Stimulated activated CD4-positive, alpha-beta T cell treated with anti-CD3 and anti-CD28 coated beads, Interleukin-1b, Interleukin-23, amount 100 ng/mL, for 4 hours (primary cell): ENCODE measurements at places on chromosomes 6 and 20.

GRCh38 chr6:82686719-82687118 is 323.1 kb downstream of the TPBG start:
- no peak for DNase-seq

DNA sequence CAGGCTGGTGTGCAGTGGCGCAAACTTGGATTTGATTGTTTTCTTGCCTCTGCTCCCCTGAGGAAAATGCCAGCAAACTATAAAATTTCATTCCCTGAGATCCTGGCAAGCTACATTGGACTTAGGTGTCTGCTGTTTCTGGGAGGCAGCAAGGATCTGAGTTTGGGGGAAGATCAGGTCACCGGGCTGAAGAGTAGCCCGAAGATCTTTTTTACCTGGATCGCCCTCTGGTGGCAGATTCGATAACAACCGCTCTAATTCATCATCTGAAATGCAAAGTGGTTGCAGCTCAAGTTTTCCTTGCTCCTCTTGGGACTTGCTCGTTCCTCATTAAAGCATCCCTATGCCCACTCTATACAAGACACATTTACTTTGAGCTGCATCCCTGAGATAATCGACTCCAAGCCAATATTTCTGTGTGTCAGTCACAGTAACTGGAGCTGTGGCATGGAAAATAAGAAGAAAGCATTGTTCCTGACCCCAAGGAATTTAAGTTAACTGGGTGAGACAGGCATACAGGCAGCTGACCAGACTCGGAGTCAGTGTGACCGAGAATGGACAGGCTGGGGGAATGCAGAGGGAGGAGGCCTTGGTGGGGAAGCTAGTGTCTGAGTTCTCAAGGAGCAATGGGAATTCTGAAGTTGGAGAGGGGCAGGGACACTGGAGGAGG is 131.8 kb upstream of the PROKR2 start:
- DNase-seq, result peak; percentile 34

DNA sequence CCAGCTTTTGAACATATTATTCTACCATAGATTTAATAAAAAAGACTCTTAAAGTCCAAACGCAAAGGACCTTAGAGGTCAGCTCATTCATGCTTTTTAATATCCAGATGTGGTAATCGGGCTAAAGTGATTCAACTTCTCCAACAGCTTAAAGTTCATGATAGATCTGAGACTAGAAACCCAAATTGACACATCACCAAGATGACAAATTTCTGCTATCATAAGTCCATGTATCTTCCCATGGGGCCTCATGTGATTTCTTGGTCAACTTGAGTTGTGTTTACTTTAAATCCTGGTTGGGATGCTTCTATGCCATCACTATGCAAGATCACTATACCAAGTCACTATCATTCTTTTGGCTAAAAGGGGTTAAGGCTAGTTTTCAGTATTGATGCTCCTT is 56.0 kb downstream of the SLC24A3 start:
- no peak for DNase-seq

- DNase-seq, result no peak
Measured at GRCh38 chr6:138229663-138230179, 11.4 kb upstream of the PBOV1 start.

- no peak for DNase-seq
Measured at GRCh38 chr20:16283307-16283706, 289.9 kb downstream of the KIF16B start.

GRCh38 chr6:120431841-120432240 is 902.4 kb downstream of the TBC1D32 start:
- no peak for DNase-seq

- no peak for DNase-seq
Measured at GRCh38 chr6:158439255-158439654, 120.6 kb upstream of the TMEM181 start.

DNA sequence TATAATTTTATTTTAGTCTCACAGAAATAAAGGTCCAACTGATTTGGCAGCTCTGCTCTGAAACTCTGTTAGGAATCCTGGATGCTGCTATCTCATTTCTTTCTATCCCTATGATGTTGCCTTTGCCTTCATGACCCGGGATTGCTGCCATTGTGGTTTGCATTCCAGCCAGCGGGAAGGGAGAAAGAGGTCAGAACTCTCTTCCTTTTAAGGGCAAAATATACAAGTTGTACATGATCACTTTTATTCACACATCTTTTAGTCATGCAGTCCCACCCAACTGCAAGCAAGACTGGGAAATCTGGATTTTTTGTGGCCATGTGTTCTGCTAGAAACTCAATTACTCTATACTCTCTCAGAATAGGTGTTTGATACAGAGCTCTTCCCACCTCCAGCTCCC is 263.1 kb upstream of the ZFP64 start:
- DNase-seq, result no peak

GRCh38 chr6:63615590-63615989 is 20.0 kb upstream of the PHF3 start:
- DNase-seq, result no peak

GRCh38 chr6:169915769-169916550 is 164.5 kb downstream of the ERMARD start:
- no peak for DNase-seq

GRCh38 chr6:153058291-153058690 is 55.8 kb upstream of the MTRF1L start:
- DNase-seq, result no peak

DNA sequence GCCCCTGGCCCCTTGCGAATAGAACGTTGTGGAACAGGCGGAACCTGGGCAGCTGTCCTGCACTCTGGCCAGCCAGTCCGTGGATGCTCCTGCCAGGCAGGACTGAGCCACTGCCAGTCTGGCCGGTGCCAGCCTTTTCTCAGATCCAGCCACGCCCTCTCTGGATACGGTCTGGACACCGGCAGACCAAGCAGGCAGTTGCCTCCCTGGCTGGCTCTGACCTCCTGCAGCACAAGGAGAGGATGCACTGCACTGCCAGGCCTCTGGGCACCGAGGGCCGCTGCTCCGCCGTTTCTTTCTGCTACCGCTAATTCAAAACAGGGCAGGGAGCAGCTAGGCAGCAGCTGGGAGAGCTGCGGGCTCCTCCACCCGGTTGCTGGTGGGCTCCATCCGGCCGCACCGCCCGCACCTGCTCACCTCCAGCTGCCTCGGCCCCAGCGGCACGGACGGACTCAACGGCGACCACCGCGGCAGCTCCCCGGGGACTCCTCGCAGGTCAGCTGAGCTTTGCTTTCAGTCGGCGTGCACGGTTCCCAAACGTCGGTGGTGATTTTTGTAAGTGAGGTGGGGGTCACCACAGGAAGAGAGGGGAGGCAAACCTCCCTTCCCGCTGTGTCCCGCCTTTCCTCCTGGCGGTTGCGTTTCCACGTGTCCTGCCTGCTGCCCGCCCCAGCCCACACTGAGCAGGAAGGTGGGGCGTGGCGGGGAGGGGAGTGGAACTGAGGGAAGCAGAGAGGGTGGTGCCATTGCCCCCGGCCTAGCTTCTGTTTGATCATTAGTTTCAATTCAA is 30.3 kb upstream of the AFDN start:
- DNase-seq, result no peak

DNA sequence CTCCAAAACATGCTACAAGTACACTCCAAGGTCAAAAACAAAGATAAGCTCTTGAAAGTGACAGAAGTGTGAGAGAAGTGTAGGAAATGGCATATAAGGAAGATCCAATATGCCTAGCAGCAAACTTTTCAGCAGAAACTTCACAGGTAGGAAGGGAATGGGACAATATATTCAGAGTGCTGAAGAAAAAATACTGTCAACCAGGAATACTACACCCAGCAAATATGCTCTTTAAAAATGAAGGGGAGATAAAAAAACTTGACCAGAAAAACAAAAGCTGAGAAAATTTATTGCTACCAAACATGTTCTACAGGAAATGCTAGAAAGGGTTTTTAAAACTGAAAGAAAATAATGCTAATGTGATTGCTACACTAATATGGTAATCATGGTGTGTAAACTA is 46.2 kb downstream of the THBS2 start:
- no peak for DNase-seq

- peak; percentile 7 for DNase-seq
Measured at GRCh38 chr6:1770968-1771723, 161.4 kb downstream of the FOXC1 start.

- DNase-seq, result no peak
Measured at GRCh38 chr20:34705397-34706301, 1.5 kb downstream of the TP53INP2 start.

GRCh38 chr20:32807706-32808105 is 12.0 kb upstream of the MAPRE1 start:
- DNase-seq, result no peak

- DNase-seq, result no peak
Measured at GRCh38 chr6:164911873-164912580, 397.4 kb downstream of the C6orf118 start.

DNA sequence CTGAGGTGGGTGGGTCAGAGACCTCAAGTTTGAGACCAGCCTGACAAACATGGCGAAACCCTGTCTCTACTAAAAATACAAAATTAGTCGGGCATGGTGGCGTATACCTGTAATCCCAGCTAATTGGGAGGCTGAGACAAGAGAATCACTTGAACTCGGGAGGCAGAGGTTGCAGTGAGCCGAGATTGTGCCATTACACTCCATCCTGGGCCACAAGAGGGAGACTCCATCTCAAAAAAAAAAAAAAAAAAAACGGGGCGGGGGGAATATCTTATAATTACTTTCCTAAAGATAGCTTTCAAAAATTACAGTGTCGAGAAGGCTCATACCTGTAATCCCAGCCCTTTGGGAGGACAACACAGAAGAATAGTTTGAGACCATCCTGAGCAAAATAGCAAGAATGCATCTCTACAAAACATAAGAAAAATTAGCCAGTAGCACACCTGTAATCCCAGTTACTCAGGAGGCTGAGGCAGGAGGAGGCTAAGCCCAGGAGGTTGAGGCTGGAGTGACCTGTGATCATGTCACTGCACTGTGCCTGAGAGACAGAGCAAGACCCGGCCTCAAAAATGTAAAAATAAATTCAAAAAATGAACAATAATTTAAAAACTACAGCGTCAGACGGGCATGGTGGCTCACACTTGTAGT is 25.8 kb downstream of the CBFA2T2 start:
- DNase-seq, result no peak

- DNase-seq, result no peak
Measured at GRCh38 chr6:160386869-160387530, 38.8 kb downstream of the SLC22A3 start.

- no peak for DNase-seq
Measured at GRCh38 chr6:139705284-139705683, 330.8 kb upstream of the CITED2 start.

DNA sequence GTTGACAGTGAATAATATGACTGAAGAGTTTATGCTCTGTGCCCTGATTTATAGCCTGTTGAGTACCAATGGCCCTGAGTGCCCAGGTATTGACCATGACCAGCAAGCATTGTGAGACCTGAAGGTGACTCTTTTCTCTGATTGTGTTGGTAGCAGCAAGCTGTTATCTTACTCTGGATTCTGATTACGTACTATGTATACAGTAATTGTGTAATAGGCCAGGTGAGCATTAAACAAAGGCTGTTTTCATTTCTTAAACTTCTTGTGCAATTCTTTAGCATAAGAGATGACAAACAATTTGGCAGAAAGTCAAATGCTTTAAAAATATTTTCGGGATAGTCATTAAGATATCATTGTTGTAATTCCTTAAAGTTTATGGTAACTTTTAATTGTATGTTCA is 111.7 kb upstream of the PTPRK start:
- no peak for DNase-seq

GRCh38 chr20:44034965-44035635 is 120.4 kb downstream of the TOX2 start:
- DNase-seq, result no peak

- DNase-seq, result no peak
Measured at GRCh38 chr20:61352346-61353260, 100.5 kb downstream of the CDH4 start.

GRCh38 chr20:57633945-57634491 is 13.8 kb upstream of the ZBP1 start:
- no peak for DNase-seq

DNA sequence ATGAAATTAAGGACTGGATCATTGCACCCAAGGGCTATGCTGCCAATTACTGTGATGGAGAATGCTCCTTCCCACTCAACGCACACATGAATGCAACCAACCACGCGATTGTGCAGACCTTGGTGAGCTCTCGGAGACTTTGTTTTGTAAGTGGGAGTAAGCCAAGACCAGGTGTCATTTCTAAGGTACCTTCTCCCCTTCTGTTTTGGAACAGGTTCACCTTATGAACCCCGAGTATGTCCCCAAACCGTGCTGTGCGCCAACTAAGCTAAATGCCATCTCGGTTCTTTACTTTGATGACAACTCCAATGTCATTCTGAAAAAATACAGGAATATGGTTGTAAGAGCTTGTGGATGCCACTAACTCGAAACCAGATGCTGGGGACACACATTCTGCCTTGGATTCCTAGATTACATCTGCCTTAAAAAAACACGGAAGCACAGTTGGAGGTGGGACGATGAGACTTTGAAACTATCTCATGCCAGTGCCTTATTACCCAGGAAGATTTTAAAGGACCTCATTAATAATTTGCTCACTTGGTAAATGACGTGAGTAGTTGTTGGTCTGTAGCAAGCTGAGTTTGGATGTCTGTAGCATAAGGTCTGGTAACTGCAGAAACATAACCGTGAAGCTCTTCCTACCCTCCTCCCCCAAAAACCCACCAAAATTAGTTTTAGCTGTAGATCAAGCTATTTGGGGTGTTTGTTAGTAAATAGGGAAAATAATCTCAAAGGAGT is 30.4 kb downstream of the TXNDC5 start:
- no peak for DNase-seq

GRCh38 chr20:23139524-23139923 is 53.4 kb upstream of the CD93 start:
- no peak for DNase-seq

DNA sequence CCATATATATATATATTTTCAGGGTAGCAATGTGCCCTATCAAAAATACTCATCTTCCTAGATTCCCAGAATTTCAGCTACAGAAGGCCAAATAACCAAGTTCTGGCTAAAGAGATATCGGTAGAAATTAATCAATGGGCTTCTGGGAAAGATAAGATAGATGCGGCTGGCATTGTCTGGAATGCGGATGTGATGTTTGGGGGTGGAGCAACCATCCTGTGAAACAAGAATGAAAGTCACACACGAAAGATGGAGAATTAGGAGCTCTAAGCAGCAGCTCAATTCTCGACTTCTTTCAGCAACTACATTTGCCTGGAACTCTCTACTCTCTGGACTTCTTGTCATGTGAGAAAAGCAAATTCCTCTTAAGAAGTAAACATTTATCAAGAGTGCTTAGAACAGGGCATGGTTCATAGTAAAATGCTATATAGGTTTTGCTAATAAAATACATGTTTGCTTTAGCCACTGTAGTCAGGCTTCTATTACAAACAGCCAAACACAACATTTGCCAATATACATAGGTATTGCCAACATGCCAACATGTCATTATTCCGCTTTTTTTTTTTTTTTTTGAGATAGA is 90.8 kb downstream of the CLIC5 start:
- DNase-seq, result no peak

GRCh38 chr20:40599987-40600386 is 89.0 kb downstream of the MAFB start:
- no peak for DNase-seq

DNA sequence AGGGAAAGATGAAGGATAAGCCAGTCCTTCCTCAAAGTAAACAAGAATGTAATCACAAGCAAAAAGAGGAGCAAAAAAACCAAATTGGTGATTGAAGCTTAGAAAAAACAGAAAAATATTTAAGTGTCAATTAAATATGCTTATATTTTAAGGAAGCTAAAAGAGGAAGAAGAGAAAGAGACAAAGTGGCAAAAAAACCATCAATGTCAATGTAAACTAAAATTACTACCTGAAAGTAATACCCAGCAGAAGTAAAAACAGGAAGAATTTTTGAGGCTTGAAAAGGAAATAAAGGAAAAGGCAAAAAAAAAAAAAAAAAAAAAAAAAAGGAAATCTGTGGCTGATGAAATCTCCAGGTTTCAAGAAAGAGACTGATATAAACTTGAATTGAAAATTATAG is 36.2 kb upstream of the OGFRL1 start:
- DNase-seq, result no peak
